Motor neuron (in vitro differentiated cells): ENCODE measurements at places on chromosomes 12 and 14. TPM values are rescaled to one million over a fixed set of nuclear protein-coding genes. Genes with fewer than 3 reads are reported as not detected.

Gene KLRC2
- total RNA-seq: not detected in 2 replicates

GRCh38 chr12:103771466-103771865, 69.6 kb downstream of the NT5DC3 start:
- no peak for ATAC-seq

Gene DERA
- total RNA-seq: 26.1 and 29.9 TPM in 2 replicates

GRCh38 chr12:104890476-104891096, 67.5 kb downstream of the SLC41A2 start:
- no peak for ATAC-seq

Gene CLEC2A
- total RNA-seq: 35.2 and 36.7 TPM in 2 replicates

Gene LRRC10
- total RNA-seq: 0.14 and 0.30 TPM in 2 replicates

DNA sequence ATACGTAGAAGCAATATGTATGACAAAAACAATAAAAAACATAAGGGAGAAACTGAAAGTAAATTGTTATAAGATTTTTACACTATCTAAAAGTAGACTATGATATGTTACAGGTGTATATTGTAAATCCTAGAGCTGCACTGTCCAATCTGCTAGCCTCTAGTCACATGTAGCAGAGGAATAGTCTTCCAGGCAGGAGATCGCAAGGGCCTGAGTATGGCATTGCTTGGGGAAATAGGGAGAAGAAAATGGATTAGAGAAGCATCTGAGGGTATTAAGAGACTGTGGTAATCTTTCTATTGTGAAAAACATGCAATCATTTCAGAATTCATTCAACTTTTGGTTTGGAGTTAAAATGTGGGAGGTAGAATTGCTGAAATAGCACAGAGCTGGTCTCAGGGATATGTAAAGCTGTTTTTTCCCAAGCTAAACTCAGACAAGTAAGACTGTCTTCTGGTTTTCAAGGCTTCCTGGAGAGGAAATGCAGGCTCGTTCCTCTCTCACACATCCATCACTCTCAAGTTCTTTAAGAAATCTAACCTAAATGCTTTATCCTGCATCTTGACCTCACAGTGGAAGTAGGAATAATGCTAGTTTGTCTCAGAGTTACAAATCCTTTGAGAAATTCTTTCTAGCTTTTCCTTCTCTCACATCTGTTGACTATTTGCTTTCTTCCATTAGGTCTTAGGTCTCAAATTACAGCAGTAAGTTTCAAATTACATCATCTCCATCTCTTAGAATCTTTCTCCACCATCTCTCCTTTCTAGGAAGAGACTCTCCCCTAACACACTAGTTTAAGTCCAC, 7.6 kb upstream of the CCDC184 start:
- ATAC-seq: no peak

Gene CEBPE
- total RNA-seq: 1.6 and 2.2 TPM in 2 replicates

- peak; percentile 31 for ATAC-seq
Observed at GRCh38 chr12:50246873-50247612, 36.3 kb downstream of the LIMA1 start.

Gene NRL
- 1.4 and 2.1 TPM in 2 replicates for total RNA-seq

Gene SIX6
- total RNA-seq: not detected in 2 replicates

GRCh38 chr12:8629486-8630033, 16.9 kb upstream of the AICDA start:
- peak; percentile 88 for ATAC-seq

DNA sequence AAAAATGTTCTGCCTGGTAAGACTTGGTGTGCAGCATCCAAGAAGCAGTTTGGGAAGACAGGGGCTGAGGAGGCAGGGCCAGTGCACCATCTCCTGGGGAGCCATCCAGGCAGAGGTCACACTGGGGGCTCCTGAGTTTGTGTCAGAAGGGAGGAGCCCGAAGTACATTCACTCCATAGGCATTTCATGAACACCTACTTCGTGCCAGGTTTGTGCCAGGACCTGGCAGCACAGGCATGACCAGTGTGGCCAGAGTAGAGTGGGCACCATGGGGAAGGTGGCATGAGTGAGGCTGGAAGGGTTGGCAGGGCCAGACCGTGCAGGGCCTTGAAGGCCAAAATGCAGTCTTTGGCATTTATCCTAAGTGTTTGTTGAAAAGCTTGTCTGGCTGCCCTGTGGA, 86.5 kb upstream of the RIN3 start:
- ATAC-seq: no peak

Gene ACOT2
- 3.6 and 5.0 TPM in 2 replicates for total RNA-seq

GRCh38 chr12:105351523-105351922, 21.0 kb downstream of the C12orf75 start:
- ATAC-seq: no peak

DNA sequence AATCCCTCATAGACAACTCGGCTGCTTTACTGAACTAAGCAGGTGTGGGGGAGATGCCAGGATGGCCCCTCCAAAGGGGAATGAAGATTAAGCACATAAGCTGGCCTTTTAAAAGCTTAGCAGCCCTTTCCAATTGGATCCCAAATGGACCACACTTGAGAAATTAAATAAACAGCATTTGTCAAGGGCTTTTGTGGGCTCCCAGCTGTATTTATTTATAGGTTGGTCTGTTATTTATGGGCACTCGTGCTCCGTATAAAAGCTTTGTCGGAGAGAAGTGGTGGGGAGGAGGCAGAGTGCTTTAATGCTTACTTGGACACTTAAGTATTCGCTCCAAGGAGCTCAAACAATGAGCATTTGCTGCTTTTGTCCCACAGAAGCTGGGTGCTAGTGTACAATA, 580.2 kb downstream of the MED13L start:
- ATAC-seq: peak; percentile 63

Gene AICDA
- 0.59 TPM in 1 of 2 replicates, not detected in the other for total RNA-seq

Gene KCNC2
- total RNA-seq: not detected in 2 replicates

Gene GARIN6
- total RNA-seq: 0.14 and 0.30 TPM in 2 replicates

GRCh38 chr14:23056956-23057756, at the start of gene CDH24:
Gene CDH24, minus strand, starts transcription at chr14:23057520. Its CDS starts 1,787 bp downstream, at chr14:23055733.
- peak; percentile 81 for ATAC-seq

GRCh38 chr12:128114485-128114884, 152.5 kb upstream of the TMEM132C start:
- ATAC-seq: no peak

- ATAC-seq: no peak
Observed at GRCh38 chr14:61399365-61399764, 78.0 kb downstream of the PRKCH start.

DNA sequence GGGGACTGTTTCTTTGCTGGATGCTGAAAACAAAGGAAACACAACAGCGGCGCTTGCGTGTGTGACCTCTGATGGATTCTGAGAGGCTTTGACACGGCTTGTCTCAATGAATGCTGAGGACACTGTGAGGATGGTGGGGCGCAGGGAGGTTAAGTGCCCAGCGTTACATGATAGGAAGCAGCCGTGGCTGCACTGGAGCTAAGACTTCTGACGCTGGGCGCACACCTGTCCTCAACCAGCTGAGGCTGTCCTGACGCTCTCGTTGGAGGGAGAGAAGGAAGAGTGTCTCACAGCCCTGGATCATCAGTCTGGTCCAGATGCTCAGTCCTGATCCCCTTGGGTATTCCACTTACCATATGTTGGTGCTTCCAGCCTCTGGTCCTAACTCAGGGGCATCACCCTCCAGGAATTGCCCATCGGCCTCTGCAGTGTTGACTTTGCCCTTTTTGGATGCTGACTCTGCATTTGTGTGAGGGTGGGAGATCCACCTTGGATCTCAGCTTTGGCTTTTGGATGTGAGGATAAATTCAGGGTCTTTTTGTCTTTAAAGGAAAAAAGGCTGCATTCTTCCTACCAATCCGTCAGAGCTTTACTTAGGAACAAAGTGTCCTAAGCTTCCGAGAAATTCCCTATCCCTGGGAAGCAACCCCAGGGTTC, 125.2 kb downstream of the ZNF664 start:
- no peak for ATAC-seq

GRCh38 chr12:66035288-66035966, 95.1 kb downstream of the LLPH start:
- ATAC-seq: no peak

DNA sequence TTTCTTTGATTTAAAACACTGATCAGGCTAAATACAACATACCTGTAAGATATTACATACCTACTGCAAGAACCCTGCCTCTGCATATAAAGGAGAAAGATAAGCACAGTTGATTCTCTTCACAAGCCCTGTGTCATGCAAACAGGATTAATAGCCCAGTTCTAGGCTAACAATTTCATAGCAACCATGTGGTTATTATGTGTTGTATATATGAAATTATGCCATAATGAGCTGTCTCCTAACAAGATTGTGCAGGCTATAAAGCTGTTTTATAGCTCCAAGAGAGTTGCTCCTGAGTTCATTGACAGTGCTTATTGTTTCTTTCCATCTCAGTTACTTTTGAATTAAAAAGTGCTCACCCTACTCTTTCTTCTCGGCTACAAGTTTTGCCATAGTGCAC, 609.3 kb downstream of the DIO2 start:
- no peak for ATAC-seq

Gene CLEC14A
- total RNA-seq: 1.8 and 1.9 TPM in 2 replicates

- no peak for ATAC-seq
Observed at GRCh38 chr14:29993143-29993542, 65.5 kb upstream of the PRKD1 start.

Gene VAMP1
- 38.1 and 38.3 TPM in 2 replicates for total RNA-seq

GRCh38 chr14:64734990-64735389, 30.8 kb downstream of the PLEKHG3 start:
- ATAC-seq: no peak
